Myometrial cell (primary cell): ENCODE measurements at places on chromosomes 13 and 19. TPM values are rescaled to one million over a fixed set of nuclear protein-coding genes. Genes with fewer than 3 reads are reported as not detected.

Gene LAIR1
- not detected in 2 replicates for total RNA-seq

Gene EHD2
- total RNA-seq, result 141 and 157 TPM in 2 replicates

Gene KATNAL1
- 12.1 and 30.7 TPM in 2 replicates for total RNA-seq

Gene IGFL3
- 5.0 TPM in 1 of 2 replicates, not detected in the other for total RNA-seq

Gene TTYH1
- total RNA-seq, result not detected in 2 replicates

Gene POMP
- 119 and 180 TPM in 2 replicates for total RNA-seq

Gene MARK4
- total RNA-seq, result 15.4 and 21.3 TPM in 2 replicates

Gene ZNF253
- 1.8 and 2.3 TPM in 2 replicates for total RNA-seq

Gene PTGIR
- 5.0 and 11.2 TPM in 2 replicates for total RNA-seq

Gene FFAR3
- not detected in 2 replicates for total RNA-seq

Gene IZUMO4
- total RNA-seq, result 0.86 TPM in 1 of 2 replicates, not detected in the other

Gene CEACAM16
- not detected in 2 replicates for total RNA-seq

Gene TNFSF13B
- total RNA-seq, result 0.29 and 2.3 TPM in 2 replicates

Gene KCNJ14
- under 0.01 and 0.35 TPM in 2 replicates for total RNA-seq

Gene GIPR
- total RNA-seq, result 0.18 TPM in 1 of 2 replicates, not detected in the other

Gene LGALS7B
- total RNA-seq, result not detected in 2 replicates

Gene INSR
- total RNA-seq, result 6.4 and 21.9 TPM in 2 replicates

Gene POGLUT2
- 27.1 and 31.9 TPM in 2 replicates for total RNA-seq

Gene EDNRB
- total RNA-seq, result not detected in 2 replicates

Gene ZNF8
- total RNA-seq, result 2.1 and 4.0 TPM in 2 replicates

Gene NLRP5
- total RNA-seq, result not detected in 2 replicates

Gene LILRB5
- not detected in 2 replicates for total RNA-seq

Gene ARGLU1
- 18.3 and 21.9 TPM in 2 replicates for total RNA-seq

Gene IGSF23
- 3.7 TPM in 1 of 2 replicates, not detected in the other for total RNA-seq

Gene S1PR5
- not detected in 2 replicates for total RNA-seq

Gene SMIM24
- not detected in 2 replicates for total RNA-seq

Gene POU2F2
- total RNA-seq, result under 0.01 and 0.18 TPM in 2 replicates

Gene CPAMD8
- total RNA-seq, result 0.71 and 2.6 TPM in 2 replicates

Gene ODAD3
- total RNA-seq, result under 0.01 and 0.89 TPM in 2 replicates
